Osteocyte (in vitro differentiated cells): ENCODE measurements at places on chromosomes 1 and 21.

DNA sequence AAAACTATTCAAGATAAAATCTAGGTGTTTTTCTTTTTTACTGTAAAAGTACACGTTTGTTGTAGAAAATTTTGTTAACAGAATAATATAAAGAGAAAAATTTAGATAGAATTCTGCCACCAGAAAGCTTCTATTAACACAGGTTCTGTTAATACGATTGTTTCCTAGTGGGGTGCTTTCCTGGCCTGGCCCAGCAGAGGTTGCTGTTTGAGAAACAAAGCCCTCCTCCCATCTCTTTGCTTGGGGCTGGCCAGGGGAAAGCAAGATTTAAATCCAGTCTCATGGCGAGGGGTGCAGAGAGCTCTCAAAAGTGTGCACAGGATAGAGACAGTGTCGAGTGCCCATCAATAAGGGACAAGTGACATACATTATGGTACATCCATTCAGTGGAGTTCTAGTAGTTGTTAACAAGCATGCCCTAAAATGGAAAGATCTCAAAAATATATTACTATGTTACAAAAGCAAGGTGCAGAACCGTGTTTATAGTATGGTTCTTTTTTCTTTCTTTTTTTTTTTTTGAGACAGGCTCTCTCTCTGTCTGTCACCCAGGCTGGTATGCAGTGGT, 14.6 kb upstream of the ACBD3 start:
- no peak for DNase-seq

GRCh38 chr1:48644190-48644900, 132.3 kb downstream of the BEND5 start:
- no peak for DNase-seq

GRCh38 chr1:4653796-4654725, at the start of gene AJAP1:
TSS of gene AJAP1 (plus strand) at chr1:4654609. CDS start at chr1:4655426, 817 bp downstream.
- DNase-seq, result no peak

GRCh38 chr21:40433538-40433937, 413.4 kb downstream of the DSCAM start:
- no peak for DNase-seq

GRCh38 chr1:204564835-204565234, 48.6 kb downstream of the MDM4 start:
- no peak for DNase-seq

- no peak for DNase-seq
These were observed 7.5 kb downstream of the ID3 start for GRCh38 chr1:23551849-23552248.

- DNase-seq, result no peak
These were observed 210.7 kb upstream of the TMPRSS15 start for GRCh38 chr21:18614303-18614702.
